ENCODE measurements at places on chromosomes 11 and 22. TPM values are rescaled to one million over a fixed set of nuclear protein-coding genes. Genes with fewer than 3 reads are reported as not detected.
A peak's percentile ranks its signal among the peaks of the same experiment; 100 is the strongest.

DNA sequence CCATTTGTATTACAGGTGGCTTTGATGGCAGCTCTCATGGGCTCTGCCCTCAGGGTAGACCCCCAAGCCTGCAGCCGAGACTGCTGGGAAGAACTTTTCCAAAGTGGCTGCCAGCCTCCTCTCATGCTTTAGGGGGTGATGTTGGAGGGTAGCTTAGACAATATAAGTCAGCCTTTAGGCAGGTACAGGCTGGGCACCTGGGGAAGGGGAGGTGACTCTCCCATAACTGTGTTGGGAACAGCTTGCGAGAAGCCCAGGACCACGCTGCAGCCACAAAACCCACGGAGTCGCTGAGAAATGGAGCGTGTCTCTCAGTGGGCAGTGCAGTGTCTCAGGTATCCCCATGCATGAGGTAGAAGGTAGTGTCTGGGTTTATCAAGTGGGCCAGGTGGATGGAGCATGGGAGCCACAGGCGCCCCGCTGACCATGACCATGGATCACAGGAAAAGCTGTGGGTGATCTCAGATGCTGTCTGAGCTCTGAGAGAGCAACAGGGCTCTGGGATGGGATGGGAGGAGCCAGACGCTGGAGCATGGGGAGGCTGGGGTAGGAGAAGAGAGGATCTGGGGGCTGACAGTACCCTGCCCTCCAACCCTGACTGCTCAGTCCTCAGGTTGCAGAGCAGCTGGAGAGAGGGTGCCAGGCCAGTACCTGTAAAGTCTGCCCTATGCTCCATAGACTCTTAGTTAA lies 115.2 kb downstream of the FEZ1 start:
- no peak overlapping the region for H3K4me3 ChIP-seq
- peaks cover 4% of the 10 kb centered on the region for H3K4me1 ChIP-seq
- H3K27ac ChIP-seq = no peak overlapping the region
- H3K27me3 ChIP-seq = peaks cover 17% of the 10 kb centered on the region
- H3K36me3 ChIP-seq = no peaks in the 10 kb centered on the region

GRCh38 chr11:3123305-3123704 lies 41.8 kb downstream of the OSBPL5 start:
- peaks cover 44% of the 10 kb centered on the region for H3K4me1 ChIP-seq
- no peaks in the 10 kb centered on the region for H3K27me3 ChIP-seq
- DNase-seq = peak; percentile 56
- no peak overlapping the region for H3K27ac ChIP-seq
- no peak overlapping the region for H3K4me3 ChIP-seq

DNA sequence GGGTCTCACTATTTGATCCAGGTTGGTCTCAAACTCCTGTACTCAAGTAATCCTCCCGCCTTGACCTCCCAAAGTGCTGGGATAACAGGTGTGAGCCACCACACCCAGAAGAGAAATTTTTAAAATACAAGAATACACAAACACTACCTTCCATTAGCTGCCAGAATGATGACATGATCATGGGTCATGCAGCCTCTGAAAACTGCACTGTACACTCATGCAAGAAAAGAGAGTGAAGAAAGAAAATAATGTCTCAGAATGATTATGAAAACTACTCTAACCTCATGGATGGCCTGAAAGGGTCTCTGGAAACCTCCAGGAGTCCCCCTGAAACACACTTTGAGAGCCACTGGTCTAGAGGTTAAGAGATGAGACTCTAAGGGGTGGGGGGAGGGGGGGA lies 18.8 kb downstream of the VPS37C start:
- H3K4me1 ChIP-seq = peaks cover 52% of the 10 kb centered on the region
- no peaks in the 10 kb centered on the region for H3K27me3 ChIP-seq
- no peak for DNase-seq
- no peak overlapping the region for H3K4me3 ChIP-seq
- no peak overlapping the region for H3K27ac ChIP-seq
- H3K36me3 ChIP-seq = peaks cover 15% of the 10 kb centered on the region

GRCh38 chr11:33321422-33321821 lies 64.2 kb downstream of the HIPK3 start:
- no peaks in the 10 kb centered on the region for H3K27me3 ChIP-seq

DNA sequence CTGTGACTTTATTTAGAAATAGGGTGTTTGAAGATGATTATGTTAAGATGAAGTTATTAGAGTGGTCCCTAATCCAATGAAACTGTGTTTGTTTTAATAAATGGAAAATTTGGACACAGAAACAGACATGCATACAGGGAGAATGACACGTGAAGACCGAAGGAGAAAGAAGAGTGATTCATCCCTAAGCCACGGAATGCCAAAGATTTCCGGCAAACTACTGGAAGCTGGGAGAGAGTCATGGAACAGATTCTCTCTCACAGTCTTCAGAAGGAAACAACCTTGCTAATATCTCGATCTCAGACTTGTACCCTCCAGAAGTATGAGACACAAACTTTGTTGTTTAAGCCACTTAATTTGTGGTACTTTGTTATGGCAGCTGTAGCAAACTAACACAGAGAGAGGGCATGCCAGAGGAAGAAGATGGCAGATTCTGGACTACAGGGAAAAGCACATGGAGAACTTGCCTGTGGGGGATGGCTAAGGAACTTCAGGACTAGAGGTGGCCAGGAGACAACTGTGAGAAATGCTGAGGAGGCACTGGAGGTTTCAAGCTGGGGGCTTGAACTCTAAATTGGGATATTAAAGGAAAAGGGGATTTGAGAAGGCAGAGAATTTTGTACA lies 733.5 kb upstream of the CCDC90B start:
- no peak for DNase-seq
- no peak overlapping the region for H3K4me3 ChIP-seq
- H3K4me1 ChIP-seq = no peaks in the 10 kb centered on the region
- no peaks in the 10 kb centered on the region for H3K36me3 ChIP-seq

The DAGLA gene
- 7.1 TPM for total RNA-seq

The OR4C13 gene
- not detected for total RNA-seq

The GVQW3 gene
- 3.3 TPM for total RNA-seq

Data from lower lobe of right lung (tissue), 2 donors.